ENCODE measurements at places on chromosomes 2 and 18.

DNA sequence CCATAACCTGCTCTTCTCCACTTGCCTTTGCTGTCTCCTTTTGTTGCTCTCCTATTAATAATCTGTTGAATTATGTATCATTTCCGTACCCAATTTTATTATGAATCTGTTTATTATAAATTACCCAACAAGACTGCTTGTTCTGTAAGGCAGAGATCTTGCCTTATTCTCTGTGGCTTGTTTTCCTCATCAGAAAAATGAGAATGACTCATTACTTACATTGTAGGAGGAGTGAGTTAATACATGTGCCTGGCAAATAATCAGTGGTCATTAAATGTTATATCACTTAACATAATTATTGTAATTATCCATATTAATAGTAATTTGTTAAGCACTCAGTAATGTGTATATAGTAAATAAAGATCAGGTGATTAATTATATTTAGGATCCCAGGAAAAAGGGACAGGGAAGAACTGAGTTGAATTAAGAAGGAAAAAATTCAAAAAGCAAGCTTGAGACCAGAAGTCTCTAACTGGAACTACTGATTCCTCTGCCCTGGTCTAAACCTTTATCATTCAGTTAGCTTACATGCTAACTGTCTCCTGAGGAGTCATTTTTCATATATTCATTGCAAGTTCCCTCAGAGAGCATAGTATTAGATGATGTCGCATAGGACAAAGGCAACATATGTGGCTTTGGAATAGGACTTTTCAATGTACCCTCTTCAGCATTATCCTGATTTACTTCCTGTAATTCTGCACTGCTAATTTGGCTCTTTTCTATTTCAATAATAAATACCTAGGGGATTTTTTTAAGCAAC is 335.7 kb downstream of the GALNT13 start:
- DNase-seq = no peak

DNA sequence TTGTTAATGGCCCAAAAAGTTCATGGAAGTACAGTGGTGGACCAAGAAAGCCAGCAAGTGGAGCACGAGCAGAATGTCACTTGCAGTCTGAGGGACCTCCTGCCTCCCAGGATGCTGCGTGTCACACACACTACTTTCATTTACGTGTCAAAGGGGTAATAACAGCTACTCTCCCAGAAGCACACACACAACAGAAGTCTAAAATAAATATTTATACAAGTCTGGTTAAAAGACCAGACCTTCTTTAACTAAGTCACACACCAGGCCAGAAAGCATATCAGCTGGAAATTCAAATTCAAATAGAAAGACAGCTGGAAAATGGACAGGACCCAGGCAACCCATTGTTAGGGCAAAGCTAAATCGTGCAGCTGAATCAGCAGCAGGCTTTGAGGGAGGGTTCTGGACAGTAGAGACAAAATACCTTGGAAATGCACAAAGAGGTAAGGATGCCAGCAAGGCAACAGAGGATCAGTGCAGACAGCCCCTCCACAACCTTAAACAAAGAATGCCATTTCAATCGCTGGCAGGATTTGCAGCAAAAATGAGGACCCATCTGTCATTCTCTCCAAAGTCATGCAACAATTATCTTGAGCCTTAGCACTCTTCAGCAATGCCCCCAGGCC is 160.5 kb downstream of the TMEM163 start:
- DNase-seq = no peak

DNA sequence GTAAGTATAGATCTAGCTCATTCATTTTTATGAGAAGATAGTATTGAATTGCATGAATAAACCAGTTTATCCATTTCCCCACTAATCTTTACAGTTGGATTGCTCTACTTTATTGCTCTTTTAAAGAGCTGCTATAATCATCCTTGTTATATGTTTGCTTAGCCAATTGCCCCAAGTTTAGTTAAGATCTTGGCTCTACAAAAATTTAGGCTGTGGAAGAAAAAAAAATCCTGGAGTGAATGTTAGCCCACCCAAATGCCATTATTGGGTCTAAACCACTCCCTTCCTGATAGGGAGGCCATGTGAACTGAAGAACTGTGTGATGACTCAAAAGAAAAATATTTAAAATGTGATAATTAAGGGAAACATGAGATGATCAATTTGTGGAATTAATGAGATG is 2.9 kb downstream of the ALS2 start:
- DNase-seq = no peak

DNA sequence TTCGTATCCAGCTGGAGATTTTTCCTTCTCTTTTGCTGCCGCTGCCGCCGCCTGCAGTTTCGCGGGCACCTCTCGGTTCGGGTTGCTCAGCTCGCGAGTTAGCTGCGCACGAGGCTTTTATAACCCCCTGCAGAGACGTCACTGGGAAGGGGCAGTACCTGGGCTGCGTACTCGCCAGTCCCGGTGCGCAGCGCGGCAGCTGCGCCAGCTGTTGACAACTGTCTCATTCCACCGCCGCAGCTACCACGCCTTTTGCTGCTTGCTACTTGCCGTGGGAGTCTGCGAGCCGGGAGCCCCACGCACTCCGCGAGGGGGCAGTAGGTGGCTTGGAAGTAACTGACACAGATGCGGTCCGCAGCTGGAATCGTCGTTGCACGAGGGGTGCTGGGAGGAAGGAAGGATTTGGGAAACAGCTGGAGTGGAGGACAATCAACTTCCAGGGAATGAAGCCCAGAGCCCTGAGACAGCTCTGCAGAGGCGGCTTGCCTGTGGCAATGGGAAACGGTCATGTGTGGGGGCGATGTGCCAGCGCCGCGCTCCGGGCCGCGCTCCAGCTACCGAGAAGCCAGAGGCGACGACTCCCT is at the start of gene TACR1:
Gene TACR1 (minus strand): TSS at position 93 of the 584 bp plus-strand sequence. CDS start 586 bp downstream, outside the sequence.
- peak; percentile 8 for DNase-seq

DNA sequence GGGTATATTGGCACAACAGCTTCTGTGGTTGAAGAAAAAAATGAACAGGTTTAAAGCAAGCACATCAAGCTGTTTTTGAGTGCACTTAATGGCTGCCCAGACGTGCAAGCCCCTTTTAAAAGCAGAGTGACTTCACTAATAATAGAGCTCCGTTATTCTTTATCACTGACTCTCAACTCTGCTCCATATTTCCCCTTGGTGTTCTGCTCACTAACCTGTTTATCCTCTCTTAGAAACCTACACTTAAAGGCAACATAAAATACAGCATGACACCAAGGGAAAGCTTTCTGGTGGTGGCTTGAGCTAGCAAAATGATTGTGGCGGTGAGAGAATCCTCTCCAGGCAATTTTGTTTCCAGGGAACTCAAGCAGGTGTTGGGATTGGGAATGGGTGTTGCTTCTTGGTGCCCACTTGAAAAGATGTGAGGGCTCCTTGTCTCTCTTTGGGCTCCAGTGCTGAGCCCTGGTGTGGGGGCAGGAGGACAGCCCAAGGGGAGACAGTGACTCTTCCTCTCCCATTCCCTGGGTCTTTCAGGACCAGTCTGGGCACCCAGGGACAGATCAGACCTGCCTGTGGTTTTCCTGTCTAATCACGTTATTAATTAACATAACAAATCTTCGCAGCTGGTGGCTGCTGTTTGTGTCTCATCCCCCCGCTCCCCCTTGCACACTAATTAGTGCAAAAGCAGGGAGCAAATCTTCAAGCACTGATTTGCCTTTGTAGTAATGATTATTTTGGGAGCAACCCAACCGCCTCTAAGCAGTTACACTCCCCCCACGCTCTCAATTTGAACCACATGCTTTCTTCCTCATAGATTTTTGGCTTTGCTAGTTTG is 289.4 kb upstream of the CXCR4 start:
- no peak for DNase-seq

DNA sequence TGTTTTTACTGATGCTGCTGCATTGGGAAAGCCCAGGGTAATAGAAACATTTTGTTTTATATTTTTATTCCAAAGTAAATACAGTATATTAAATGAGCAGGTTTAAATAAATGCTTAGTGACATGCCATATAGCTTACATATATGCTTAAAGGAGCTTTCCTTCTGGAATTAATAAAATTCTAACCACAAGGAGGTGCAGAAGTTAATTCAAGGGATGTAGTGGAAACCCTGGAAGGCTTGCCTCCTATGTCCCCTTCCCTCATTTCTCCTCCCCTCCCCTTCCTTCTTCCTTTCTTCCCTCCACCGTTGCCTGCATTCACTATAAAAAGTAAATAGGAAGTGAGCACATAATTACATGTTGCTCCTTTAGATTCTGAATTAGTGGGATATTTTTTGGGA is 96.3 kb downstream of the UBE2E3 start:
- DNase-seq = no peak

- no peak for DNase-seq
These were observed 34.7 kb downstream of the RBKS start for GRCh38 chr2:27855476-27855875.

DNA sequence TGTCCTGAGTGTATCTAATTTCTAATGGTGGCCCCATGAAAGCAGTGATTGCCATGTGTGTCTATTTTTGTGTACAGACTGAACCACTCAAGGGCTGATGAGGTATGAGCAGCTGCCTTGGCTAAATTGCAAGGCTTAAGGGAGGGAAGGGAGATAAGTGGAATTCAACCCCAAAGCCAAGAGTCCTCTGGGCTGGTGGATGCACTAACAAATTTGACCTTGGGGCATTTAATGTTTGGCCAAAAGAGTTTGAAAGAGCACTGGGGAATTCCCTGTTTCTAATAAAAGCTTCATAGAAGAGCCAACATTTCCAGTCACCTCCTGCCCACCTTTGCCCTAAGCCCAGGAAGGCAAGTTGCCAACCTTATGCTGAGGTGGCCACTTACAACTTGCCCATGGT is 172.1 kb downstream of the SETBP1 start:
- DNase-seq = no peak

DNA sequence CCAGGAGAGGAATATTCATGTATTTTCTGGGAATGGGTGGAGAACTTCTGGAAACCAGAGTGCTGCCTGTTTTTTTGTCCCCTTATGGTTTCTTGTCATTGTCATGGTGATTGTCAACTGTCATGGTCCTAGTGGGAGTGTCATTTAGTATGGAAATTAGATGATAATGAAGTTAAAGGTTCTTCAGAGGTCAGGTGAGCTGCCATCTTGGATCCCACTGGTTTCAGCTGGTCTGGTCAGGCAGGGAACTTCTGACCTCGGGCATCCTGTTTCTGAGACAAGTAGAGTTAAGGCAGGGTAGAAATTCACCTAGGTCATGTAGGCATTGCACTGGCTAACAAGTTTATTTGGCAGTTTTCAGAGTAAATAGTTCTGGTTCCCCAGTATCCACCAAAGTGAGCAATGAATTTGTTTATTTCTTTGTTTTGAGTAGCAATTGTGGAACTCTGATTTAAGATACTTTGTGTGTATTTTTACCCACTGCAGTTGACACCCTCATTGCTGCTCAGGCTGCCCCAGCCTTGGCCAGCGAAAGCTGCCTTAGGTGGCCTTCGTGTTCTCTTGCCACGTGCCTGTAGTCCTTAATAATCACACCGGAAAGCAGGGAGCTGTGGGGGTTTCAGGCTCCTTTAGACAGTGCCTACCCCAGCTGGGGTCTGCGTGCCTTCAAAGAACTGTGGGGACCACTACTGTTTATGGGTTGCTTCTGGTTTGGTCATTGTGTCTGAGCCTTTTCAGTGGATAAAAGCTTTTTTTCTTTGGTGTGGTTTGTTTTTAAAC is 48.7 kb downstream of the NCK2 start:
- no peak for DNase-seq

DNA sequence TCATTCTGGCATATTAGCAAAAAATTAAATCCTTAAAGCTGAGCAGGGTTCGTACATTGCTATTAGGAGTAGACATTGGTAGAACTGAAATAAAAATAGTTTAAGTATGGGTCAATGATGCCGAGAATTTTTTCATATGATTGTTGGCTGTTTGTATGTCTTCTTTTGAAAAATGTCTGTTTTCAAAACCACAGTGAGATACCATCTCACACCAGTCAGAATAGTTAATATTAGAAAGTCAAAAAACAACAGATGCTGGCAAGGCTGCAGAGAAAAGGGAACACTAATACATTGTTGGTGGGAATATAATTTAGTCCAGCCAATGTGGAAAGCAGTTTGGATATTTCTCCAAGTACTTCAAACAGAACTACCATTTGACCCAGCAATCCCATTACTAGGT is 410.8 kb upstream of the TRIB2 start:
- no peak for DNase-seq

DNA sequence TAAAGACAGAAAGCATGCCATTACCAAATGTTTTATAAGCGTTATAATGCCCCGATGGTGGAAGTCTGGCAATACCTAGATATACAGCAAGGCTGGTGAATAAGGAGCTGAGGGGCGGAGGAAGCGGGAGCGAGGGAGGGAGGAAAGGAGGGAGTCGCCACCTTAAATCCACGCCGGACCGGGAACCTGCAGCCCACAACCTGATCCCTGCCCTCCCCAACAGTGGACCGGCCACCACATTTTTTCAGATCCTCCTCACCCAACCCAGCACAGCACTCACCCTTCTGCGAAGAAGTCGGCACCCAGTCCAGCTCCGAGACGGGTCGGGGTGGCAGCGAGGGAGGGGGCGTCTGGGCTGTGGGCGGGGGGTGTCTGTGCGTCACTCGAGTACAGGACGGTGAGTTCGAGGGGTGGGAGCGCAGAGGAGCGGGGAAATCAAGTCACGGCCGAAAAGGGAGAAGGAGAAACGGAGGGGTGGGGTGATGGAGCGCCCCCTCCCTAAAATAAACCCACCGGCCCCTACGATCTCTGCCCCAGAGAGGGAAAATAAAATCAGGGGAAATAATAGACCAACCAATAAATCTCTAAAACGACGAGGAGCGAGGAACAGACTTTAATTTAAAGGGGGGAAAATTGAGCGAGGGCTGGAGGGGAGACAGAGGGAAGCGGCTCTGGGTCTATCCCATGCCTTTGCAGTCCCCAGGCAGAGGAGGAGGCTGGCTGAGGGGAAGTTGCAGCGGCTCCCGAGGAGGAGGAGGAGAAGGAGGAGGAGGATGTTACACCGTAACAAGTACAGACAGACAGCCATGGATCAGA is 96.5 kb upstream of the SERTAD2 start:
- DNase-seq = peak; percentile 20

DNA sequence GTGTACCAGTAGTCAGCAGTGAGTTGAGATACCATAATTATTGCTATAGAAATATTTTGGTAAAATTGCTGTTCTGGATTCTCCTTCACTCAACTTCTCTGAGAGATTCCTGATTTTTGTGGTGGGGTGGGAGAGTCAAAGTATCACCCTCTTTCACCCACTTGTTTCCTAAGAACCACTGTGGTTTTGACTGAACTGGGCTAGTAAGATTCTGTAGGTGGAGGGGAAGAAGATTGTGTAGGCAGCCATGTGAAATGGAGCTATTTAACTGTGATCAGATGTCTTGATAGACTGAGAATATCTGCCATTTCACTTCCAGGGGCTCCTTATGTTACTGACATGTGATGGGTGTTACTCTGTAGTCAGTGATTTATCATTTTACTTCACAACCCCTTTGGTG is 45.3 kb downstream of the BIRC6 start:
- DNase-seq = no peak

- DNase-seq = no peak
These were observed 125.2 kb upstream of the GAREM1 start for GRCh38 chr18:32595832-32596231.

- no peak for DNase-seq
These were observed 439.5 kb downstream of the MEIS1 start for GRCh38 chr2:66874411-66874810.

- no peak for DNase-seq
These were observed 41.0 kb downstream of the SPP2 start for GRCh38 chr2:234091432-234091879.
